ENCODE measurements at places on chromosomes 3 and 15. TPM values are rescaled to one million over a fixed set of nuclear protein-coding genes. Genes with fewer than 3 reads are reported as not detected.

DNA sequence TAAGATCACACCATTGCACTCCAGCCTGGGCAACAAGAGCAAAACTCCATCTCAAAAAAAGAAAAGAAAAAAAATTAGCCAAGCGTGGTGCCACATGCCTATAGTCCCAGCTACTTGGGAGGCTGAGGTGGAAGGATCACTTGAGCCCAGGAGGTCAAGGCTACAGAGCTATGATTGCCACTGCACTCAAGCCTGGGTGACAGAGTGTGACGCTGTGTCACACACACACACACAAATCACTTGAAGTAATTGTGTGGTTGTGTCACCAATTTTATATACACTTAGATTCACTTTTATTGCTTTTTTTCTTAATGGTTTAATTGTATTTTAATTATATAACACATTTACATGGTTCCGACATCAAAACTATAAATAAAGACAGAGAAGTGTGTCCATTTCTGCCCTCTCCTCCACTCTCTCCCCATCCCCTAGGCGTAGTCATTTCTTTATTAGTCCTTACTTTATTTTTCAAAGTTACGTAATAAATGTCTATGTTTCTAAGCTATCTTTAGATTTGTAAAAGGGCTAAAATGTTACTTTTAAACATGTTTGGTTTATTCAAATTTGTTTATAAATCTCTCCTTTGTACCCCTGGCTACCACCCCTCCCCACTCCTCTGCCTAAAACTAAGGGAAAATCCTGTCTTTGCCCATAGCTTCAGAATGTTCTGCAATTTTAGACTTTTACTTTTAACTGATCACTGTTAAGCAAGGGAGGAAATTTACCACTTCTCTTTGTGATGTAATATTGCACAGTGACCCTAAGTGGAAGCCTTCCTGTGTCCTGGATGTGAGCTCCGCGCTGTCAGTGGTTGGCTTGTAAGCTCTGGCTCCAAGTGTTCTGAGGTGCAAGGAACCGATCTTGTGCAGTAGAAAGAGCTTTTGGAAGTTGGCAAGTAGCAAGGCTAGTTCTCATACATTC lies 10.8 kb upstream of the VILL start:
- DNase-seq, result no peak

Gene NDUFAF3
- 44.8 TPM for polyA plus RNA-seq

GRCh38 chr3:50651920-50652529 lies 22.7 kb upstream of the DOCK3 start:
- no peak for DNase-seq

- DNase-seq, result no peak
Observed at GRCh38 chr3:127445581-127446343, 144.8 kb downstream of the TPRA1 start.

GRCh38 chr3:195559723-195560409 lies 16.7 kb upstream of the PPP1R2 start:
- no peak for DNase-seq

All from keratinocyte (primary cell).